Foreskin keratinocyte (primary cell): ENCODE measurements at places on chromosomes 5 and 9. TPM values are rescaled to one million over a fixed set of nuclear protein-coding genes. Genes with fewer than 3 reads are reported as not detected.

The MYOT gene
- total RNA-seq: 0.18 and 0.20 TPM in 2 replicates

The CYSRT1 gene
- total RNA-seq: 0.92 and 1.2 TPM in 2 replicates

The SLC1A3 gene
- 18.2 and 22.5 TPM in 2 replicates for total RNA-seq

The PCDHGA1 gene
- 0.04 TPM in 1 of 2 replicates, not detected in the other for total RNA-seq

The CLTA gene
- 249 and 260 TPM in 2 replicates for total RNA-seq

The IL5 gene
- not detected in 2 replicates for total RNA-seq

The SLC6A7 gene
- total RNA-seq: not detected in 2 replicates

The IRGM gene
- not detected in 2 replicates for total RNA-seq

The ENTR1 gene
- 45.3 and 57.1 TPM in 2 replicates for total RNA-seq

The DRD1 gene
- not detected in 2 replicates for total RNA-seq

The ZNF879 gene
- 2.6 and 3.4 TPM in 2 replicates for total RNA-seq

The CTXN3 gene
- total RNA-seq: not detected in 2 replicates

The SLC6A18 gene
- not detected in 2 replicates for total RNA-seq

The SOX30 gene
- total RNA-seq: 0.04 TPM in 1 of 2 replicates, not detected in the other

The TOMM5 gene
- total RNA-seq: 167 and 196 TPM in 2 replicates

The ANKRD31 gene
- total RNA-seq: 0.07 and 0.10 TPM in 2 replicates

The FGFR4 gene
- 5.5 and 8.3 TPM in 2 replicates for total RNA-seq

The FOXD4L6 gene
- total RNA-seq: not detected in 2 replicates

The ABCA1 gene
- 24.3 and 24.5 TPM in 2 replicates for total RNA-seq

The CAMK2A gene
- 0.04 TPM in 1 of 2 replicates, not detected in the other for total RNA-seq

The PCDHA4 gene
- not detected in 2 replicates for total RNA-seq

The PRSS3 gene
- 89.9 and 199 TPM in 2 replicates for total RNA-seq

The IL4 gene
- total RNA-seq: not detected in 2 replicates

The PPP2R2B gene
- 0.14 TPM in 1 of 2 replicates, not detected in the other for total RNA-seq

The C9 gene
- not detected in 2 replicates for total RNA-seq

The TAF1L gene
- not detected in 2 replicates for total RNA-seq

The PCDHA1 gene
- total RNA-seq: not detected in 2 replicates

The C9orf153 gene
- total RNA-seq: 0.28 TPM in 1 of 2 replicates, not detected in the other

The BTNL3 gene
- total RNA-seq: not detected in 2 replicates

The CD74 gene
- 4.0 and 7.2 TPM in 2 replicates for total RNA-seq

The OTP gene
- not detected in 2 replicates for total RNA-seq

The SPATA6L gene
- total RNA-seq: 0.24 and 0.28 TPM in 2 replicates

The IFNA2 gene
- not detected in 2 replicates for total RNA-seq

The ENDOG gene
- 15.5 and 17.9 TPM in 2 replicates for total RNA-seq

The CAAP1 gene
- total RNA-seq: 13.5 and 14.6 TPM in 2 replicates

The ZDHHC11B gene
- 0.14 TPM in 1 of 2 replicates, not detected in the other for total RNA-seq

The ZNF366 gene
- not detected in 2 replicates for total RNA-seq

The MARVELD2 gene
- 23.1 and 23.7 TPM in 2 replicates for total RNA-seq

The FRMPD1 gene
- total RNA-seq: 0.03 and 0.04 TPM in 2 replicates

The PCDHGA2 gene
- total RNA-seq: 0.04 and 0.10 TPM in 2 replicates

The ZMYND19 gene
- 41.8 and 56.1 TPM in 2 replicates for total RNA-seq

The UBE2D2 gene
- total RNA-seq: 149 TPM in 2 replicates

The MSX2 gene
- 2.8 and 4.0 TPM in 2 replicates for total RNA-seq

The GRM6 gene
- total RNA-seq: not detected in 2 replicates

The PALM2AKAP2 gene
- 6.6 and 8.9 TPM in 2 replicates for total RNA-seq

The OLFM1 gene
- total RNA-seq: 0.07 and 0.21 TPM in 2 replicates

The PCDHB15 gene
- total RNA-seq: 0.04 and 0.17 TPM in 2 replicates

The EIF4EBP3 gene
- 2.5 and 4.4 TPM in 2 replicates for total RNA-seq

The DMRT1 gene
- not detected in 2 replicates for total RNA-seq

The CNTNAP3B gene
- 3.4 and 4.5 TPM in 2 replicates for total RNA-seq

The IL33 gene
- 0.44 and 0.67 TPM in 2 replicates for total RNA-seq

The RNF208 gene
- total RNA-seq: 0.18 and 0.41 TPM in 2 replicates

The SPIN1 gene
- 62.4 and 65.4 TPM in 2 replicates for total RNA-seq

The ENC1 gene
- 46.5 and 52.3 TPM in 2 replicates for total RNA-seq

The F2RL2 gene
- 0.04 TPM in 1 of 2 replicates, not detected in the other for total RNA-seq

The ACER2 gene
- total RNA-seq: 3.5 and 4.0 TPM in 2 replicates

The LMNB1 gene
- total RNA-seq: 53.5 and 63.8 TPM in 2 replicates

The SNCAIP gene
- 0.14 TPM in 1 of 2 replicates, not detected in the other for total RNA-seq
